ENCODE measurements at places on chromosomes 1 and 21. TPM values are rescaled to one million over a fixed set of nuclear protein-coding genes. Genes with fewer than 3 reads are reported as not detected.

PCP4L1 gene
- total RNA-seq, result not detected

UTS2 gene
- not detected for total RNA-seq

LTN1 gene
- 16.6 TPM for total RNA-seq

SPATA21 gene
- total RNA-seq, result not detected

IL22RA1 gene
- 0.14 TPM for total RNA-seq

MAP10 gene
- 3.2 TPM for total RNA-seq

ZSWIM5 gene
- total RNA-seq, result 0.93 TPM

ASTN1 gene
- 0.33 TPM for total RNA-seq

TSTD1 gene
- total RNA-seq, result 13.4 TPM

LRRC7 gene
- 0.44 TPM for total RNA-seq

GJC2 gene
- 1.0 TPM for total RNA-seq

PUSL1 gene
- total RNA-seq, result 10.4 TPM

- no peak for DNase-seq
Measured at GRCh38 chr1:217718873-217719272, 87.7 kb downstream of the SPATA17 start.

- DNase-seq, result no peak
Measured at GRCh38 chr1:28510273-28510969, 4.6 kb downstream of the RCC1 start.

DNA sequence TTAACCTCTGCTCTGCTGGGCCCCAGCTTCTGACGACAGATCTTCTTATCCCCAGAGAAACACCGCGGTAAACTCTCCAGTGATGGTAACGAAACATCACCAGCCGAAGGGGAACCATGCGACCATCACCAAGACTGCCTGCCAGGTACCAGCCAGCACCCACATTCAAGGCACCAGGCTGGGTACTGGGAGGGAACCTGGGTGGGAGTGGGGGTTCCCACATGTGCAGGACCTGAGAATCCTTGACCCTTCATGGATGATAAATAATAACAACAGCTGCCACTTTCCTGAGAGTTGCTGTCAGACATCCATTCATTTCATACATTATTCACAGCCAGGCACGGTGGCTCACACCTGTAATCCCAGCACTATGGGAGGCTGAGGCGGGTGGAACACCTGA is 20.8 kb downstream of the DRAXIN start:
- no peak for DNase-seq

- DNase-seq, result no peak
Measured at GRCh38 chr1:74534241-74534640, 21.8 kb upstream of the LRRC53 start.

GRCh38 chr1:203672346-203672745 is 45.7 kb downstream of the ATP2B4 start:
- DNase-seq, result peak; percentile 67

GRCh38 chr1:31663622-31664452 is 19.2 kb upstream of the PEF1 start:
- peak; percentile 58 for DNase-seq

- DNase-seq, result no peak
Measured at GRCh38 chr1:4970532-4970931, 316.1 kb downstream of the AJAP1 start.

- DNase-seq, result no peak
Measured at GRCh38 chr1:2166254-2166653, 28.3 kb downstream of the FAAP20 start.

DNA sequence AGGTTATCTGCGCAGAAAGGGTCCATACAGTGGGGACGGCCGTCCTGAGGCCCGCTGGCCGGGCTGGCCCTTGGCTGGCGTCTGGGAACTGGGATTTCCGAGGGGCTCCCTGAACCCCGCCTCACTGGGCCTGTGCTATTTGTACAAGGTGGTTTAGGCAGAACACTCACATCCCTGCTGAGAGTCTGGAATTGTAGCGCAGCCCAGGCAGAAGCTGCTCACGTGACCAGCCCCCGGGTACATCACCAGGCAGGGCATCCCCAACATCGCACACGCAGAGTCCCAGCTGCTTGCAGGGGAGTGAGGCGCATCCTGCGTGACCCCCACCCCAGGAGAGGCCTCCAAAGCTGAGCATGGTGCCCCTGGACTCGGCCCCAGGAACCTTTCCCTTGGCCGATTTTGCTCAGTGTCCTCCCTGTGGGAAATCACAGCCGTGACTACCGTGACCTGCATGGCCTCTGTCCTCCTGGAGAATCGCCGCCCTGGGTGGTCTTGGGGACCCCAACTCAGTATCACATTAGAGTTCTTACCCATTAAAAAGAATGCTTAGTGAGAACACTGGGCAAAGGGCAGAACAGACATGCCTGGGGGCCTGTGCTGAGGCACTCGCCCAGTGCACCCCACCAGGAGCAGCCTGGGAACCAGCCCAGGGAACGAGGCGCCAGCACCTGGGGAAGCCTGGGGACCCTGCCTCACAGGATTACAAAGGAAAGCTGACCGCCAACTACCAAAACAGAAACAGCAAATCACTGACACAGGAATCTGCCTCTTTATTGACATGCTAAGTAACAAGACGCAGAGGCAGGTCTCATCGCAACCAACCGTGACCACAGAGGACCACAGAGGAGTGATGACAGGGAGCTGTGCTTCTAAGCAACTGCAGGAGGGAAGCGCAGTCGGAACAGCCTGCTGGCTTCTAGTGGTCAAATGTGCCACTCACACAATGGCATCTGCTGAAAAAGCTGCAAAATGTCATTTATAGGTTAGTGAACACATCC is 33.5 kb downstream of the UBE2G2 start:
- no peak for DNase-seq

DNA sequence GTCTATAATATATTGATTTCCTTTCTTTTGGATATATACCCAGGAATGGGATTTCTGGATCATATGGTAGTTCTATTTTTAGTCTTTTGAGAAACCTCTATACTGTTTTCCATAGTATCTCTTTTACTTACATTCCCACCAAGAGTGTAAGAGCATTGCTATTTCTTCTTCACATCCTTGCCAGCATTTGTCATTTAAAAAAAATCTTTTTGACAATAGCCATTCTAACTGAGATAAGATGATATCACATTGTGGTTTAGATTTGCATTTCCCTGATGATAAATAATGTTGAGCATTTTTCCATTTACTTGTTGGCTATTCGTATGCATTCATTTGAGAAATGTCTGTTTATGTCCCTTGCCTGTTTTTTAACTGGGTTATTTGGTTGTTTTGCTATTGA is 467.4 kb downstream of the COL11A1 start:
- no peak for DNase-seq

DNA sequence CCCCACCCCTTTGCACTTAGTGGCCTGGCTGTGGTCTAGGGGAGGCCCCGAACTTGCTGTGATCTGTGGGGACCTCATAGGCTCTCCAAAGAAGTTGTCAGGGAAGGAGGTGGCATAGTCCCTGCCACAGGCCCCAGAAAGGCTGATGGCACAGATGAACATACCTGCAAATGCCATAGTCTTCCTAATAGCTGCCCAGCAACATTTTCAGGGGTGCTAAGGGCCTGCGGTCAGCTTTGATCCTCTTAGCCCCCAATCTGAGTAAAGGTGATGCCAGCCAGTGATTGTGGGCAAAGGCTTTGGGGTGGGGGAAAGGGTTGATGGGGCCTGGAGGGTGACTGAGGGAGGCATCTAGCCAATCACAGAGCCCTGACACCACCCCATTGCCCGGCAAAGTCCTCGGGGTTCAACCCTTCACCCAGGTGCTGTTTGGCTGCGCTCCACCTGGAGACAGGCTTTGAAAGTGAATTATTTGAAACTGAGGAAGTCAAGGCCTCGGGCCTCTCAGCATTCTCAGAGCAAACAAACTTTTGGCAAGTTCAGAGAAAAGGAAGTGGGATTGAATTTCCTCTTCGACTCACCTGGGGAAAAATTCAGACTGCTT is 35.8 kb downstream of the PAX7 start:
- no peak for DNase-seq

DNA sequence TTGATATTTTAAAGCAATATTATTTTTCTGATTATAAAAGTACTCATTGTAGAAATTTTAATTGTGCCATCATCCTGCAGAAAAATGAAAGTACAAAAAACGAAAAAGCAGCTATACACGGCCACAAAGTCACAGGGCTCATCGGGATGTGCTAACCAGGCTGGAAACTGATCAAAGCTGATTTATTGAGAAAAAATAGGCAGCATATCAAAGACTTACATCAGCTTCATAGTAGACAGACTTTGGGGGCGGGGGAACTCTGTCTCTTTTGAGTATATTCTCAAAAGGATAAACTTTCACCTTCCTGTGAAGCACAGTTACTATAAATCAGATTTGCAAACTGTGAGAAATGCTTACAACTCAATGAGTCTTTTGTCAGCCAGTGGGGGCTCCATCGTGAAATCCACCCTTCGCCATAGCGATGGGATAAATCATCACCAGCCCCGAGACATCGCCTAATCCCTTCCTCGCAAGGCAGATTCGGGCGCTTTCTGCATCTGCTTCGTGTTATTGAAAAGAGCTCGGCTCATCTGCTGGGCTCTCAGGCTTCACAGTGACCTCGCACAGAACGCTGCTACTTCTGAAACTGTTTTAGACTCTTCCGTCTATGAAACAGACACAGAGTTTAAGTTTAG is 69.2 kb upstream of the ERG start:
- DNase-seq, result no peak

GRCh38 chr1:1626207-1627141 is 5.5 kb upstream of the MMP23B start:
- DNase-seq, result no peak

DNA sequence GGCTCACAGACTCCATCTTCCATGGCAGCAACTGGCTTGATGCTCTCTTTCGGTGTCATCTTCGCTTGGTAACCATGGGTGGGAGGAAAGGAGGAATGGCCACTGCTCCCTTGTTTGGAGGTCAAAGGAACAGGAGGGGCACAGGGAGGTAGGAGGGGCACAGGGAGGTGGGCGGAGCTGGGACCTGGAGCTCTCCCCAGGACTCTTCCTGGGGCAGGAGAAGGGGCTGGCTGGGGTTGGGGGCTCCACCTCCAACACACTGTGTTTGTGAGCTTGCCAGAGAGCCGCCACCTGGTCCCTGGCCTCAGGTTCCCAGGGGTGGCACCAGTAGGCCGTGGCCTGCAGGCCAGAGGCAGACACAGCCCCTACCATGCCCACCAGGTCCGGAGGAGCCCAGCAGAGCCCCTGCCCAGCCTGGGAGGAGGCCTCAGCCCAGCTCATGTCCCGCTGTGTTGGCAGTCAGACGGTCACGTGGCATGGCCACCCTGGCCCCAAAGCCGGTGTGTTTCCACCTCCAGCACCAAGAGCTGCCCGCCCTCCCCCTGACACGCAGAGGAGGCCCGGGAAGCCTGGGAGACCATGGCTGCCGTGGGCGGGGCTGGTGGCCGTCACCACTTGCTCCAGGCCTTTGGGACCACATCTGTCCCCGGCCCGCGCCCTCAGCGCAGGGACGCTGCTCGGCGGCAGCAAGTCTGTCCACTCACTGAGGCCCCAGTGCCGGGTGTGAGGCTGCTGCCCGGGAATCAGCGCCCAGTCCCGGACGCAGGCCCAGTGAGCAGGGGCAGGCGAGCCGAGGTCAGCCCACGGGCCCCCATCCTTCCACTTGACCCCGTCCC is 73.9 kb downstream of the MORN1 start:
- DNase-seq, result no peak

- no peak for DNase-seq
Measured at GRCh38 chr1:157219182-157219581, 81.0 kb upstream of the ETV3 start.

DNA sequence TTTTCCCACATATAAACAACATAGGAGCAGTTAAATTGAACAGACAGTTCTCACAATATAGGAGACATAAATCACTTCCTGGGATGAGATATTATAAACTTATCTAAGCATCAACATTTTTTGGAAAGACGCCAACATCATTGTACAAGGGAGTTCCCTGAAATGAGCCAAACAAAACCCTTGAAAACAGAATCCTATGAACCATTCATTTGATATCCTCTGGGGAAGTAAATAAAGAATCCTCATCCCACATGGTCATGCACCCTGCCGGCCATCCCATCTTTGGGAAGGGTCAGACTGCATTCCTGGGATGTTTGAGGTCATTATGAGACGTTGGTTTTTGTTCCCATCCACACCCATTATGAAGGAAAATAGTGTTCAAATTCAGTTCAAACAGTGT is 111.8 kb upstream of the USP25 start:
- no peak for DNase-seq

DNA sequence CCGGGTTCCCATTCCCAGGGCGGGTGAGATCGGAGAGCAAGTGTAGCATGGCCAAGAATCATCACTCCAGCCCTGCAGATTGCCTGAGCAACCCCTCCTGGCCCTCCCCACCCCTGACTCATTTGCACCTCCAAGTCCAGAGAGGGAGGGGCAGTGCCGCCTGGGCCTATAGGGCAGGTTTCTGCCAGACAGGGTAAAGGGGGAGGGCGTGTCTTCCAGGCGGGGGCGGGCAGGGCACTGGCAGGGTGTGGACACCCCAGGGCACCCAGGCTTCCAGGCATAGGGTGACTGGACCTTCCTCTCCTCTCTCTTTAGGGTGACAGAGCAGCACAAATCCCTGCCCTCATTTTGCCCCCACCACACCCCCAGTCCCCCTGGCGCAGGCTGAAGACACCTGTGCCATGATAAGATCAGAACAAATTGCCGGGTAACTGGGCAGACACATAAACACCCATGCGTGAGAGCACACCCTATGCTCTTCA is 3.2 kb upstream of the CRYBG2 start:
- no peak for DNase-seq

DNA sequence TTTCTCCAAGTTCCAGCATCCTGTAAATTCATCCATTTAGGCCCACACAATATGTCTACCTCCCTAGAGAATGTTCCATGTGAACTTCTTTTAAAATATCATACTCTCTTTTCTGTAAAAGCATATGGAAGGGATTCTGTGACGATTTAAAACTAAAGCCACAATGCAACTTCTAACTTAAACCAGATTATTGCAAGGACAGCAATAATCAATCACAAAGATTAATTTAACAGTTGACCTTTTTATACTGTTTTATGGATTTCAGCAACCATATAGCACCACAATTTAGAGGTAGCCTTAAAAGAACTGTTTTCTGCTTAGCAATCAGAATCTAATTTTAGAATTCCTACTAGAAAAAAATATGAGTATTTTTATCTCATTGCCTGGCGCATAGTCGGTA is 58.3 kb downstream of the DSCAM start:
- no peak for DNase-seq

- DNase-seq, result no peak
Measured at GRCh38 chr1:216606047-216606637, 117.1 kb downstream of the ESRRG start.

GRCh38 chr1:235831148-235831547 is 35.6 kb downstream of the LYST start:
- peak; percentile 24 for DNase-seq

GRCh38 chr1:81165963-81166362 is 634.8 kb upstream of the ADGRL2 start:
- no peak for DNase-seq

GRCh38 chr21:22890656-22891055 is 1892.4 kb downstream of the NCAM2 start:
- no peak for DNase-seq

Measured in left ventricle myocardium inferior (tissue), 1 donor.